ENCODE measurements at places on chromosomes 7 and 10. TPM values are rescaled to one million over a fixed set of nuclear protein-coding genes. Genes with fewer than 3 reads are reported as not detected.

FKBP6 gene
- total RNA-seq = not detected

ZNF25 gene
- total RNA-seq = 10.7 TPM

ANKRD22 gene
- total RNA-seq = not detected

FFAR4 gene
- 0.19 TPM for total RNA-seq

KCNH2 gene
- 104 TPM for total RNA-seq

TFR2 gene
- 0.59 TPM for total RNA-seq

ST8SIA6 gene
- 10.1 TPM for total RNA-seq

SPDYE11 gene
- not detected for total RNA-seq

ICA1 gene
- total RNA-seq = 54.4 TPM

CNTNAP2 gene
- 0.30 TPM for total RNA-seq

GDF10 gene
- total RNA-seq = 0.36 TPM

ASAH2B gene
- total RNA-seq = 5.3 TPM

GRCh38 chr10:30573721-30574431, 55.7 kb downstream of the LYZL2 start:
- no peak overlapping the region for H3K4me3 ChIP-seq
- H3K36me3 ChIP-seq = no peaks in the 10 kb centered on the region
- no peaks in the 10 kb centered on the region for H3K27me3 ChIP-seq
- DNase-seq = no peak

GRCh38 chr10:5945190-5945509, 32.2 kb downstream of the IL15RA start:
- H3K4me1 ChIP-seq = peaks cover 52% of the 10 kb centered on the region
- peak overlapping the region; percentile 44 for H3K4me3 ChIP-seq
- H3K27ac ChIP-seq = peak overlapping the region; percentile 94
- DNase-seq = no peak
- H3K27me3 ChIP-seq = no peaks in the 10 kb centered on the region

GRCh38 chr7:140334341-140335057, 63.8 kb downstream of the SLC37A3 start:
- no peak overlapping the region for H3K27ac ChIP-seq
- no peak overlapping the region for H3K4me3 ChIP-seq
- H3K36me3 ChIP-seq = peaks cover 25% of the 10 kb centered on the region
- DNase-seq = no peak
- no peaks in the 10 kb centered on the region for H3K27me3 ChIP-seq
- peaks cover 11% of the 10 kb centered on the region for H3K4me1 ChIP-seq

- no peaks in the 10 kb centered on the region for H3K4me1 ChIP-seq
- H3K27me3 ChIP-seq = no peaks in the 10 kb centered on the region
- H3K36me3 ChIP-seq = peaks cover under 1% of the 10 kb centered on the region
- no peak overlapping the region for H3K27ac ChIP-seq
- H3K4me3 ChIP-seq = no peak overlapping the region
- DNase-seq = no peak
Measured at GRCh38 chr7:94530109-94530508, 20.5 kb downstream of the CASD1 start.

GRCh38 chr10:132044803-132045202, 20.9 kb upstream of the JAKMIP3 start:
- H3K4me3 ChIP-seq = no peak overlapping the region
- H3K36me3 ChIP-seq = no peaks in the 10 kb centered on the region
- H3K27ac ChIP-seq = no peak overlapping the region
- H3K4me1 ChIP-seq = no peaks in the 10 kb centered on the region
- no peaks in the 10 kb centered on the region for H3K27me3 ChIP-seq

GRCh38 chr10:124184208-124184830, 90.9 kb upstream of the CHST15 start:
- H3K27ac ChIP-seq = no peak overlapping the region
- H3K36me3 ChIP-seq = no peaks in the 10 kb centered on the region
- H3K4me3 ChIP-seq = no peak overlapping the region

GRCh38 chr7:1530946-1531262, 402 bp downstream of the MAFK start:
- peak overlapping the region; percentile 94 for H3K4me3 ChIP-seq
- peaks cover 27% of the 10 kb centered on the region for H3K4me1 ChIP-seq
- no peaks in the 10 kb centered on the region for H3K27me3 ChIP-seq
- DNase-seq = no peak
- peaks cover 11% of the 10 kb centered on the region for H3K36me3 ChIP-seq

- no peak for DNase-seq
- H3K4me3 ChIP-seq = no peak overlapping the region
- no peaks in the 10 kb centered on the region for H3K27me3 ChIP-seq
- H3K36me3 ChIP-seq = no peaks in the 10 kb centered on the region
Measured at GRCh38 chr7:145169908-145170307, 334.1 kb upstream of the TPK1 start.

- H3K4me1 ChIP-seq = peaks cover 31% of the 10 kb centered on the region
- H3K36me3 ChIP-seq = no peaks in the 10 kb centered on the region
- no peak overlapping the region for H3K27ac ChIP-seq
- no peak for DNase-seq
Measured at GRCh38 chr7:92731335-92732063, 104.9 kb downstream of the CDK6 start.

- H3K27me3 ChIP-seq = no peaks in the 10 kb centered on the region
- H3K36me3 ChIP-seq = peaks cover 30% of the 10 kb centered on the region
- H3K27ac ChIP-seq = no peak overlapping the region
- no peak overlapping the region for H3K4me3 ChIP-seq
- no peak for DNase-seq
Measured at GRCh38 chr7:30459591-30460245, 18.9 kb downstream of the NOD1 start.

GRCh38 chr7:136023134-136023869, 46.1 kb upstream of the MTPN start:
- H3K4me1 ChIP-seq = no peaks in the 10 kb centered on the region
- no peak overlapping the region for H3K27ac ChIP-seq
- H3K36me3 ChIP-seq = no peaks in the 10 kb centered on the region
- DNase-seq = no peak
- no peaks in the 10 kb centered on the region for H3K27me3 ChIP-seq
- H3K4me3 ChIP-seq = no peak overlapping the region

DNA sequence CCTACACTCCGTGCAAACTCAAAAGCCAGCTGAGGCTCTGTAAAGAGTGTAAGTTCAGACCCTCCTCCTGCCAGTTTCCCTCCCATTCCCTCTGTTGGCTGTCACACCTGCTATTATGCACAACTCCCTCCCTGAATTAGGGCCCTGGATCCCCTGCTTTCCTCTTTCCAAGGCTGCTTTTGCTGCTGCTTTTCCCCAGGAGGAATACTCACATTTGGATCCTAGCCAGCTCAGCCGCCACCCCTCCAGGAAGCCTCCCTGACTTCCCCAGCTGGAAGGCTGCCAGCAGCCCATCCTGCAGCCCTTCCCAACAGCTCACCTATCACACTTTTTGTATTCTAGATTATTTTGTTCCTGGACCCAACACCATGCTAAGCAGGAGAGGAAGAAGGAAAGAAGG, 40.9 kb upstream of the WDR11 start:
- no peaks in the 10 kb centered on the region for H3K36me3 ChIP-seq
- no peak overlapping the region for H3K27ac ChIP-seq
- peaks cover 4% of the 10 kb centered on the region for H3K27me3 ChIP-seq
- H3K4me3 ChIP-seq = no peak overlapping the region
- DNase-seq = no peak

DNA sequence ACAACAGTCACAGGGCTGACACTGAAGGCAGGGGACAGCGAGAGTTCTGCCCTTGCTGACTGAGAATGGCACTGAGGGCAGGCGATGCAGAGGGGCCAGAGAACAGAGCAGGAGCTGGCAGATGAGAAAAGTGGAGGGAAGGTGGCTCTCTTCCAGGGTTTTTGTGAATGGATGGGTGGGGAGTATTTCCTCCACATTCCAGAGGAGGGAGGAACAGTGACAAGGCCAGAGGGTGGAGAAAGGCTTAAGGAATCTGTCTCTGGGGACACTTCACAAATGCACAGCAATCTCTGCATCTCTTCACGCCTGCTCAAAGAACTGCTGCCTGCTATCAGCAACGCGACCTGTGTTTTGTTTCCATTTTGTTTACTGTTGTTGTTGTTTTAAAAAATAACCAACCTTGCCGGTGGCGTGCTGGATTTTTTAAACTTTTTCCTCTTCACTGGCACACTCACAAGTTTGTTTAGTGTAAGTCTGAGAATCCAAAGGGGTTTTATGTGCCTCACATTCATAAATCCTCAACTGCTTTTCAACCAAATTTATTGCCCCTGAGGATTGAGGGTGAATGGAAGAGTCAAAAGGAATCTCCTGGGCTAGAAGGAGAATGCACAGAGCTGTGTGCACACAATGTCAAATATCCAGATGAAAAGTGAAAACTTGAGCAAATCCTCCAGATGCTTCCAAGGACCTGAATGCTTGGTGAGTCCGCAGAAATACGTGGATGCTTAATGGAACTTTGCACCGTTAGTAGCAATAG, 129.3 kb downstream of the GLI3 start:
- no peak overlapping the region for H3K4me3 ChIP-seq
- DNase-seq = no peak
- H3K27me3 ChIP-seq = no peaks in the 10 kb centered on the region
- no peak overlapping the region for H3K27ac ChIP-seq

- H3K36me3 ChIP-seq = no peaks in the 10 kb centered on the region
- no peaks in the 10 kb centered on the region for H3K27me3 ChIP-seq
- no peak overlapping the region for H3K27ac ChIP-seq
- no peak for DNase-seq
- no peaks in the 10 kb centered on the region for H3K4me1 ChIP-seq
Measured at GRCh38 chr7:152014722-152015121, 10.8 kb upstream of the GALNT11 start.

- H3K4me1 ChIP-seq = no peaks in the 10 kb centered on the region
- DNase-seq = no peak
- no peak overlapping the region for H3K4me3 ChIP-seq
- H3K36me3 ChIP-seq = no peaks in the 10 kb centered on the region
- no peak overlapping the region for H3K27ac ChIP-seq
Measured at GRCh38 chr7:51102828-51103227, 213.8 kb downstream of the COBL start.

- no peak overlapping the region for H3K27ac ChIP-seq
- no peak for DNase-seq
- no peaks in the 10 kb centered on the region for H3K4me1 ChIP-seq
- H3K4me3 ChIP-seq = no peak overlapping the region
- H3K36me3 ChIP-seq = no peaks in the 10 kb centered on the region
Measured at GRCh38 chr10:48879451-48879850, 60.2 kb downstream of the LRRC18 start.

- H3K27ac ChIP-seq = no peak overlapping the region
- no peak overlapping the region for H3K4me3 ChIP-seq
- DNase-seq = peak; percentile 68
- no peaks in the 10 kb centered on the region for H3K4me1 ChIP-seq
- no peaks in the 10 kb centered on the region for H3K27me3 ChIP-seq
Measured at GRCh38 chr7:24963218-24963617, 16.8 kb downstream of the OSBPL3 start.

DNA sequence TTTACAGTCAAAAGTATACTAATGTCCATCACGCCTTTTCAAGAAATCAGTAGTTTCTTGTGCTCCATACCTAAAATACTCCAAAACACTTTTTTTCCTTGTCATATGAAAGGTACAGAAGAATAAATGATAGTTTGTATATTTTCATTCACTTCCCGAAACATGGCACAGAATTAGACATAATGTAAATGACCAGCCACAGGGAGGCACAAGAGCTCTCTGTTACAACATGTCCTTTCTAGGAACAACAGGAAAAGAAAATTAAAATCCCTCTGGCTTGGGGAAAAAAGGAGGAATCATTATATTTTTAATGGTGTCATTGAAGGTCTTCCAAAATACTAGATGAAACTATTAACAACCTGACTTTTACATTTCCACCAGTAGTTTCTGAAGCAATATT, 331.2 kb downstream of the ACTR3B start:
- H3K36me3 ChIP-seq = no peaks in the 10 kb centered on the region
- H3K4me3 ChIP-seq = no peak overlapping the region
- no peaks in the 10 kb centered on the region for H3K4me1 ChIP-seq
- no peak for DNase-seq
- no peak overlapping the region for H3K27ac ChIP-seq

DNA sequence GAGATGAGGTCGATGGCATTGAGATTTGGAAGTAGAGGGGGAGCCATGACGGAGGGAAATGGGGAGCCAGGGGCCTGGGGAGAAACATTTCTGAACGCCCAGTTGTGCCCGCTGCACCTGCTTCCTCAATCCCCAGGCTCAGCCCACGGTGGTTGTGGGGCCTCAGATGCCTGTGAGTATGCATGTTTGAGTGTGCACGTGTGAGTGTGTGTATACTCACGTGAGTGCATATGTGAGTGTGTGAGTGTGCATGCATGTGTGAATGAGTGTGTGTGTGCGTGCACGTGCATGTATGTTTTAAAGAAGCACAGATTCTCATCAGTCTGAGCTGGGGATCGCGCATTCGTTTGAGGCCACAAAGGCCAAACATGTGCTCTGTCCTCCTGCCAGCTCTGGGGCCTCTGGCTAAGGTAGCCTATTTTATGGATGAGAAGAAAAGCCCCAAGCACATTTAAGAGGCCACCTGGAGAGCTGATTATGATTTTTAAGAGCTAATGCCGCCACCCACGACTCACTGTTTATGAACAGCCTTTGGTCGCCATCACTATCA, 154.8 kb downstream of the ARHGAP12 start:
- H3K4me3 ChIP-seq = no peak overlapping the region
- no peak overlapping the region for H3K27ac ChIP-seq
- no peaks in the 10 kb centered on the region for H3K36me3 ChIP-seq
- no peak for DNase-seq

- H3K4me1 ChIP-seq = no peaks in the 10 kb centered on the region
- no peak overlapping the region for H3K4me3 ChIP-seq
- H3K27ac ChIP-seq = no peak overlapping the region
Measured at GRCh38 chr10:133173860-133174640, 14.0 kb downstream of the KNDC1 start.

- H3K4me1 ChIP-seq = no peaks in the 10 kb centered on the region
- H3K4me3 ChIP-seq = no peak overlapping the region
- no peak for DNase-seq
- H3K27me3 ChIP-seq = no peaks in the 10 kb centered on the region
Measured at GRCh38 chr10:74419958-74420375, 268.9 kb downstream of the ADK start.

DNA sequence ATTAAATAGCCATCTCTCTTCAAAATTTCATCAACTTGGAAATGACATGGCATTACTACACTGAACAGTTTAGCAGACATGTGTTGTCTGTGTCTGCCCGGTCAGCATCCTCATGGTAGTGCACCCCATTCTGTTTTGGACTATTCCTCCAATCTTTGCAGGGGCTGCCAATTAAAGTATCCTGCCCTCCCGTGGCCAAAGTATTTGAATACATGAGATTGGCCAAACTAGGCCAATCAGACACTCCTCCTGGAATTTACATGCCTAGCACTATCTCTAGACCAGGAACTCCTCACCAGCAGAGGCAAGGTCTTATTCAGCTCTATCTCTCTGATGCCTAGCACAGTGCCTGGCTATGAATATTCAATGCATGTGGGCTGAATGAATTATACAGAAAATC, 4.4 kb downstream of the SHTN1 start:
- no peak for DNase-seq
- no peaks in the 10 kb centered on the region for H3K36me3 ChIP-seq
- no peak overlapping the region for H3K4me3 ChIP-seq
- no peaks in the 10 kb centered on the region for H3K4me1 ChIP-seq
